Lung microvascular endothelial cell (primary cell): ENCODE measurements at places on chromosomes 12 and 14. TPM values are rescaled to one million over a fixed set of nuclear protein-coding genes. Genes with fewer than 3 reads are reported as not detected.
A peak's percentile ranks its signal among the peaks of the same experiment; 100 is the strongest.

GPR65 gene
- total RNA-seq, result under 0.01 and 0.20 TPM in 2 replicates

WBP11 gene
- 11.5 and 15.9 TPM in 2 replicates for total RNA-seq

- no peak for DNase-seq
Observed at GRCh38 chr14:93591506-93591905, 160.8 kb downstream of the UNC79 start.

TSPAN11 gene
- total RNA-seq, result 5.0 and 5.7 TPM in 2 replicates

PRIMA1 gene
- not detected in 2 replicates for total RNA-seq

AICDA gene
- total RNA-seq, result not detected in 2 replicates

DNA sequence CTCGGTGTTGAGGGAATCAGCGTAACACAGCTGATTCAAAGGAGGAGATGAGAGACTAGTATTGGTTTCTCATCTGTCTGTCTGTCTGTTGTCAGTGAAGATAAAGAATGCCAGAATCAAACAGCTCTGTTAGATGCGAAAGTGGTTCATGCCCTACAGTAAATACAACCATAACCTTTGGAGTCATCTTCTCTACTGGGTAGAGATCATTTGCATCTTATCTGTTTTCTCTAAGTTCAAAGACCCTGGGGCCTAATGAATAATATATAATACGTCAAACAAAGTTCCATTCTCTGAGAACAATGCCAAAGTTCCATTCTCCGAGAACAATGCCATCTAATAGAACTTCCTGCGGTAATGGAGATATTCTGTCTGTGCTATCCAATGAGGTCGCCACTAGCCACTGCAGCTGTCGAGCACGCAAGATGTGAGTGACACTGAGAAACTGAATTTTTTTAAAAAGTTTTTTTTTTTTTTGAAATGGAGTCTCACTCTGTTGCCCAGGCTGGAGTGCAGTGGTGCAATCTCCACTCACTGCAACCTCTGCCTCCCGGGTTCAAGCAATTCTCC is 6.6 kb downstream of the IL31 start:
- peak; percentile 65 for DNase-seq

DNA sequence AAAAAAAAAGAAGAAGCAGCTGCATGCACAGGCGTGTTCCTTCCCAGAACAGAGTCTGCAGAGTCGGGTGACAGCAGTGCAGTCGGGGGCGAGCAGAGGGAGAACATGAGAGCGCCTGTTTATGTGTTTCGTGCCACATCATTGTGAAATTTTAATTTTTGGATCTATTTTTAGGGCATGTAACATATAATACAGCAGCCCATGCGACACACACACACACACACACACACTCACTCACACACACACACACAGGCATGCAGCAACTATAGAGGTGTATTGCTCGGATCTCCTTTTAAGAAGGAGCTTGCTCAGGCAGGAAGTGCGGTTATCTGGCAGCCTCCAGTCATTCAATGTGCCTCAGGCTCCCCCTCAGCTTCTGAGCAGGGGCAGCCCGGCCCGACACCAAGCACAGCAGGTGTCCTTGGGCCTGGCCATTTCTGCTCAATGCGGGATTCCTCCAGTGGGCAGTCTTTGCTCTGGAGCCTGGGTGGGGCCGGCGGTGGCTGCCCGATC is 71.8 kb downstream of the ZNF664 start:
- no peak for DNase-seq

GRCh38 chr14:96965885-96966595 is 168.9 kb downstream of the VRK1 start:
- no peak for DNase-seq

RPL10L gene
- total RNA-seq, result not detected in 2 replicates

DNA sequence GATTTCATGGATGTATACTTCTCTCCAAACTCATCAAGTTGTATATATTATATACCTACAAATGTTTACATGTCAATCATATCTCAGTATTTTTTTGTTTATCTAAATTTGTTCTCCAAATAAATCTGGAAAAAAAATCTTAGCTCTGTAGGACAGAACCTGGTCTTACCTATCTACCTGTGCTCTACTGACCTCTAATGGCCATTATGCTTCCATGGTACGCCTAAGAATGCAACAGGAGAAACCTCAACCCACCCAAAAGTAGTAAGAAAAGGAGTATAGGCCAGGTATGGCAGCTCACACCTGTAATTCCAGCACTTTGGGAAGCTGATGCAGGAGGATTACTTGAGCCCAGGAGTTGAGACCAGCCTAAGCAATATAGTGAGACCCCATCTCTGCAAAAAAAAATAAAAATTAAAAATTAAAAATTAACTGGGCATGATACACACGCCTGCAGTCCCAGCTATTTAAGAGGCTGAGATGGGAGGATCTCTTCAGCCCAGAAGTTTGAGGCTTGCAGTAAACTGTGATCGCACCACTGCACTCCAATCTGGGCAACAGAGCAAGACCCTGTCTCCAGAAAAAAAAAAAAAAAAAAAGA is 8.7 kb downstream of the OR11H4 start:
- peak; percentile 3 for DNase-seq

NEMP1 gene
- total RNA-seq, result 2.8 and 3.6 TPM in 2 replicates
